ENCODE measurements at places on chromosomes 3 and 15. TPM values are rescaled to one million over a fixed set of nuclear protein-coding genes. Genes with fewer than 3 reads are reported as not detected.

DNA sequence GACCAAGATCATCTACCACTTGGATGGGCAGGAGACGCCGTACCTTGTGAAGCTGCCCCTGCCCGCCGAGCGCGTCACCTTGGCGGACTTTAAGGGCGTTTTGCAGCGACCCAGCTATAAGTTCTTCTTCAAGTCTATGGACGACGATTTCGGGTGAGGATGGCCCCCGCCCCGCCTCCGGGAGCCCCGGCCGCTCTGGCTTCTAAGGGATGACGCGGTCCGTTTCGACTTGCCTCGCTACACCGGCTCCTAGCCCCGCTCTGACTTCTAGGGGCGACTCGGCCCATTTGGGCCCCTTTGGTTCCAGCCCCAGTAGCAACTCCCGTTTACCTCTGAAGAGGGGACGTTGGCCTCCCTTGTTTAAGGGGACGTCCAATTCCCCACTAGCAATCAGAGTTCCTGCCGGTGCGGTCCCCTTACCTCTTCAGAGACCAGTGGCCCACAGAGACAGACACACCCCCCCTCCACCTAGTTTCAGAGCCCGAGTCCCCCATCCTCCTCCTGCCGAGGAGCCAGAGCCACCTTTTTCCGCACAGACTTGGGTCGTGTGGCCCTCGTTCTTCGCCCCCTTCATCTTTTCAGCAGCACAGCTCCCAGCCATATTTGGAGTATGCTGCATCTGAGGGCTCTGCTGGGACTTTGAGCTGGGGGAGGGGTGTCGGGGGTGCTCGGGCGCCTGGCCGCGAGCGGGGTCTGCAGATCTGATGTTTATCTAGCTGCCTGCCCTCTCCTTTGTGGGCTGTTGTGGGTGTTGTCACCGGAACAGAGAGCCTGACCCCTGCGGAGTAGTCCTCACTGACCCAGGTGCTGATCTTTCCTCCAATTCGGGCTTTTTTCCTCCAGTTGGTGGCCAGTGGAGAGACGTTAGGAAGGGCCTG lies 706 bp downstream of the DVL3 start:
- peaks cover 32% of the 10 kb centered on the region for H3K4me1 ChIP-seq
- H3K36me3 ChIP-seq, result no peaks in the 10 kb centered on the region
- peak overlapping the region; percentile 81 for H3K4me3 ChIP-seq

DNA sequence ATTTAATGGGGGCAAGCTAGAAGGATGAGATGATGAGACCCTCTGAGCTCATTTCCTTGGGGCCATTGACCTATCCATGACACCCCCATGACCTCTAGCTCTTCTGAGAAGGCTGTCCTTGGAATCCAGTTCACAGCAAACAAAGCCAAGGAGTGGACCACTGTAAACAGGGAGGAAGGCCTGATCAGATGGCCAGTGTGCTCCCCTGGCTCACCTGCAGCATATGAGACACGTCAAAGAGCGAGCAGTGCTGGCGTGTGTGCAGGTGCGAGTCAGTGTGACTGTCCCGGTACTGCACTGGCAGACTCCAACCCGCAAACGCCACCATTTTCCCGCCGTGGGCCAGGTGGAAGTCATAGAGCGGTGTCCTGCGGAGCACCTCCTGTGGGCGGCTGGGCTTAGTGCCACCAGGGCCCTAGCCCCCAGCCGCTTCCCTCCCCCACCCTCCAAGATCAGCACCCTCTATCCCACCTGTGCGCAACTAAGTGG lies 339 bp downstream of the AMT start:
- no peaks in the 10 kb centered on the region for H3K27me3 ChIP-seq
- H3K4me1 ChIP-seq, result peaks cover 20% of the 10 kb centered on the region
- H3K36me3 ChIP-seq, result peaks cover 5% of the 10 kb centered on the region
- no peak for DNase-seq
- no peak overlapping the region for H3K27ac ChIP-seq
- no peak overlapping the region for H3K4me3 ChIP-seq

GRCh38 chr15:20340331-20340811 lies 201.2 kb downstream of the GOLGA6L6 start:
- H3K4me3 ChIP-seq, result no peak overlapping the region
- H3K27ac ChIP-seq, result no peak overlapping the region
- DNase-seq, result no peak
- no peaks in the 10 kb centered on the region for H3K27me3 ChIP-seq

GRCh38 chr3:80094589-80094988 lies 326.8 kb upstream of the ROBO1 start:
- no peak overlapping the region for H3K4me3 ChIP-seq
- no peaks in the 10 kb centered on the region for H3K36me3 ChIP-seq
- no peaks in the 10 kb centered on the region for H3K4me1 ChIP-seq

GRCh38 chr3:11306817-11307589 lies 34.8 kb downstream of the ATG7 start:
- no peak overlapping the region for H3K27ac ChIP-seq
- DNase-seq, result peak; percentile 44
- no peaks in the 10 kb centered on the region for H3K27me3 ChIP-seq
- H3K4me1 ChIP-seq, result peaks cover 7% of the 10 kb centered on the region

- no peaks in the 10 kb centered on the region for H3K27me3 ChIP-seq
- H3K4me1 ChIP-seq, result peaks cover 25% of the 10 kb centered on the region
- DNase-seq, result peak; percentile 50
- H3K4me3 ChIP-seq, result no peak overlapping the region
- H3K36me3 ChIP-seq, result no peaks in the 10 kb centered on the region
- no peak overlapping the region for H3K27ac ChIP-seq
Measured at GRCh38 chr15:75198560-75199356, 2.9 kb upstream of the C15orf39 start.

- H3K4me1 ChIP-seq, result no peaks in the 10 kb centered on the region
- H3K4me3 ChIP-seq, result no peak overlapping the region
- H3K36me3 ChIP-seq, result no peaks in the 10 kb centered on the region
- no peak overlapping the region for H3K27ac ChIP-seq
- DNase-seq, result no peak
- no peaks in the 10 kb centered on the region for H3K27me3 ChIP-seq
Measured at GRCh38 chr3:42714171-42714852, 11.7 kb upstream of the HHATL start.

Gene GNAT1
- not detected for total RNA-seq

Gene AGBL1
- not detected for total RNA-seq
